Ovary (tissue), 10 donors: ENCODE measurements at places on chromosomes 3 and 15. TPM values are rescaled to one million over a fixed set of nuclear protein-coding genes. Genes with fewer than 3 reads are reported as not detected.

The SLC6A1 gene
- total RNA-seq = 0.79 TPM

DNA sequence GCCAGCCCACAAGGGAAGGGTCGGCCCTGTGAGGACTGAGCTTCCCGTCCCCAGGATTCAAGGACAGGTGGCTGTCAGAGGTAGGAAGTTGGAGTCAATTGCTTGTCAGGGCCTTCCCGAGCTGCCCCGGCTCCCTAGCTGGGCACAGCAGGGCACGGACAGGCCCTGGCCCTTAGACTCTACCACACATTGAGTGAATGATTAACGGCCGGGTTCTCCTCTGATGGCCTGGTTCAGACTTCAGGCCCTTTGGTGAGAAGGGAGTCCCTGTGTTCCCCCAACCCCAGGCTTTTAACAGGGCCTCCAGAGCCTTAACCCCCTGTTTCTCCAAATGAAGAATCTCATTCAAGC, 16.4 kb upstream of the FGD5 start:
- no peak overlapping the region for H3K27ac ChIP-seq
- H3K4me1 ChIP-seq = no peaks in the 10 kb centered on the region
- H3K4me3 ChIP-seq = no peak overlapping the region
- no peaks in the 10 kb centered on the region for H3K36me3 ChIP-seq

The CMTM8 gene
- 1.3 TPM for total RNA-seq

The DNAH12 gene
- 20.1 TPM for total RNA-seq

DNA sequence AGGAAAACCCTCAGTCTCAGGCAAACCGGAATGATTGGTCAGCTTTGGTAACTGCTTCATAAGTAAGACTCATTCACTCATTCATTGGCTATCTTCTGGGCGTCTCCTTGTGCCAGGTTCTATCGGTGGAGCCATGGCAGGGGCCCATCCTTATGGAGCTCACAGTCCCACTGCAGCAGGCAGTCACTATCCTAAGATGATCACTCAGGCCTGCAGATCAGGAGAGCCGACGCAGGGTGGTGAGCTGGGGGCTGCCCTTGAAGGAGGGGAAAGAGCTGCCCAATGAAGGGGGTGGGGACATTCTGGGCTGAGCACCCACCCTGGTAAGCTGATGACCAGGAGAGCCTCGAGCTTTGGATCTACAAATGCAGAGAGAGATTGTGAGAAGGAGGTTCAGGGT, 20.5 kb upstream of the FGD5 start:
- peaks cover 4% of the 10 kb centered on the region for H3K4me1 ChIP-seq
- H3K27me3 ChIP-seq = no peaks in the 10 kb centered on the region
